ENCODE measurements at places on chromosomes 7 and 10.
A peak's percentile ranks its signal among the peaks of the same experiment; 100 is the strongest.

DNA sequence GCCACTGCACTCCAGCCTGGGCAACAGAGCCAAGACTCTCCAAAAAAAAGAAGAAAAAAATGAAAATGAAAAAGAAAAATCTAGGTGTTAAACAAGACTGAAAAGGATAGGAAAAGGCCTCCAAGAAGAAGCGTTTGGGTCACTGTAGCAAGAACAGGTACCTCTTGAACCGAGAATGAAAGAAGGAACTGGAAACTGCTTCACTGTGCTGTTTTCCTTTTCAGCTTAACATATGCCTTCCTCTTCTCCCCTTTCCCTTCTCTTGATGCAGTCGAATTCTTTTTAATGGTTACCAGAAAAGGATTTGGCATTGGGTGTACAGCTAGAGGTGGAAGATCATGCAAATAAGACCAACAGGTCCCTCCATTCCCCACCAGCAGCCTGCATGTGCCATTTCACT lies 28.1 kb downstream of the LRRC4 start:
- DNase-seq, result no peak

GRCh38 chr10:45513551-45513950 lies 139.5 kb downstream of the ALOX5 start:
- DNase-seq, result no peak

DNA sequence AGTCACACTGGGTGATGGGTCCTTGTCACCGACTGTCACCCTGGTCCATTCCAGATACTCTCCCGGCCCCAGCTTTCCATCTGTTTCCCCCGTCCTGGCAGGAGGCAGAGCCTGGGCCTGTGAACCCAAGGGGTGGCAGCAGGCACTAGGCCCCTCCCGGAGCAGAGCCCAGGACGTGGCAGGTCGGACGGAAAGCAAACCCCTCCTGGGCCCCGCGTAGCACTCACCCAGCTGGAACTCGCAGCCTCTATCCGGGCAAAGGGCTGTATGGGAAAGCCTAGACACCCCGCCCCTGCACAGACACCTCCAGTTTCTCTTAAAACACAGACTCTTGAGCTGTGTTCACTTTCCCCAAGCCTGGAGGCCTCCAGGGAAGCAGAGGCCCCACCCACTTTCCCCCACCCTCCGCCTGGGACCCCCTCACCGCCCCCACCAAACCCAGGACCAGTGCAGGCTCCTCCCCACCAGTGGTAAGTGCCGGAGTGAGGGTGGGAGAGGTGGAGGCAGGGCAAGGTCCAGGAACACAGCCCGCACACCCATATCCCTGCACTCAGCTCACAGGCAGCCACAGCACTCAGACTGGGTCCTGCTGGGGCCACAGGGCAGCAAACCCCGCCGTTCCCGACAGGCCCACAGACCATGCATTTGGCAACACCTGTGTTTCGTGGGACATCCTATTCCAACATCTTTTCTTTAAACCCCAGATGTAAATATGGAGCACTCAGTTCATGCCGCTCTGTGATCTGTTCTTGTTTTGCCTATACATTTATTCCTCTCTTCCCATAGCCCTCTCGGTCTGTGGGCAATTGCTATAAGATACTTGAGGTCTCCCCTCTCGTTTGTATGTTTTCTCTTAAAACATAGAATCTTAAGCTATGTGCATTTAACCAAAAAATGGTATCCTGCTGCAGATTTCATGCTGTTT lies 98.2 kb upstream of the PDGFA start:
- no peak for DNase-seq

- peak; percentile 54 for DNase-seq
These were observed 30.0 kb upstream of the TES start for GRCh38 chr7:116180302-116180701.

All from Caki2 (cell line).